A673 (cell line): ENCODE measurements at places on chromosomes 2 and 18.
A peak's percentile ranks its signal among the peaks of the same experiment; 100 is the strongest.

- DNase-seq: no peak
These were observed 1.2 kb downstream of the TMEM200C start for GRCh38 chr18:5893956-5894610.

GRCh38 chr2:233422050-233422639 lies 67.9 kb downstream of the DGKD start:
- DNase-seq: peak; percentile 59

- peak; percentile 42 for DNase-seq
These were observed 545 bp downstream of the GTF3C2 start for GRCh38 chr2:27356056-27356381.

DNA sequence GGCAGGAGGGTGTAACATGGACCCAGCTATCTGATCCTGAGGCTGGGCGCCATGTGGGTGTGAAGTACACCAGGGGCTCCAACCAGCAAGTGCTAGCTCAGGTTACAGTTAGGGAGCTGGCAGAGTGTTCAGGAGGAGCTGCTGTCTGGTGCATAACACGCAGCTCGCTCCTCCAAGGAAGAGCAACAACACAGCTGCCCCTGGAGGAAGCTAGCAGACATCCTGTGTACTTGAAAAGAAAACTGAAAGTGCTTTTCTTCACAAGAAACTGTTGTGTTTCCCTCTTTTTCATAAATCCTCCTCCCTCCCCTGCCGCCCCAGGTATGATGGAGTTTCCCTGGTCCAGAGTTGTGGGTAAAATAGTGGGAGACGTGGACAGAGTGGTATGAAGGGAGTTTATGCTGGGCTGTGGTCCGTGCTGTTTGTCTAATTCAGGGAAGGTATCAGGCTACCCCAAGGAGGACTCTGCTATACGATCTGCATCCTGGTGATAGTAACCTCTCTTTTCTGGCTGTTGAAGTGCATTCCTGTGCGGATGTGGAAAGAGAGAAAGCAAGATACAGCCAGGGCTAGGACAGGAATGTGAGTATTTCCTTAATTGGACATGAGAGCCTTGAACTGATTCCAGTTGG lies 6.1 kb upstream of the LBH start:
- DNase-seq: peak; percentile 70

GRCh38 chr2:55087936-55088335 lies 37.7 kb upstream of the RTN4 start:
- DNase-seq: no peak

- DNase-seq: no peak
These were observed 509 bp upstream of the CYS1 start for GRCh38 chr2:10080536-10081304.

DNA sequence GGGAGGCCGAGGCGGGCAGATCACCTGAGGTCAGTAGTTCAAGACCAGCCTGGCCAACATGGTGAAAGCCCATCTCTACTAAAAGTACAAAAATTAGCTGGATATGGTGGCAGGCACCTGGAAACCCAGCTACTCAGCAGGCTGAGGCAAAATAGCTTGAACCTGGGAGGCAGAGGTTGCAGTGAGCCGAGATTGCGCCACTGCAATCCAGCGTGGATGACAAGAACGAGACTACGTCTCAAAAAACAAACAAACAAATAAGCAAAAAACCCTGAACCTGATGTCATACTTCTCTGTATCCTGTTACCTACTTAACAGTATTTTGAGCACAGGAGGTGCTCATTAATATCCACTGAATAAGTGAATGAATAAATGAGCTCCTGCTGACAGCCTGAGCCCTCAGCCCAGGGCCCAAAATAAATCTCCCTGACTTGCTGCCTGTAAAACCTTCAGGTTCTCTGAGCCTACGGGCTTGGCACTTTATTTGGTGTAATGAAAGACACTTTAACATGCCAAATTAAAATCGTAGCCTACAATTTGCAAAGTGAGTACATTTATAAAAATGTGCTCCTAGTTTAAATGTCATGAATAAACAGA lies 215.1 kb downstream of the ZNF385B start:
- DNase-seq: no peak

GRCh38 chr18:46250812-46251173 lies 146.6 kb downstream of the HAUS1 start:
- no peak for DNase-seq

DNA sequence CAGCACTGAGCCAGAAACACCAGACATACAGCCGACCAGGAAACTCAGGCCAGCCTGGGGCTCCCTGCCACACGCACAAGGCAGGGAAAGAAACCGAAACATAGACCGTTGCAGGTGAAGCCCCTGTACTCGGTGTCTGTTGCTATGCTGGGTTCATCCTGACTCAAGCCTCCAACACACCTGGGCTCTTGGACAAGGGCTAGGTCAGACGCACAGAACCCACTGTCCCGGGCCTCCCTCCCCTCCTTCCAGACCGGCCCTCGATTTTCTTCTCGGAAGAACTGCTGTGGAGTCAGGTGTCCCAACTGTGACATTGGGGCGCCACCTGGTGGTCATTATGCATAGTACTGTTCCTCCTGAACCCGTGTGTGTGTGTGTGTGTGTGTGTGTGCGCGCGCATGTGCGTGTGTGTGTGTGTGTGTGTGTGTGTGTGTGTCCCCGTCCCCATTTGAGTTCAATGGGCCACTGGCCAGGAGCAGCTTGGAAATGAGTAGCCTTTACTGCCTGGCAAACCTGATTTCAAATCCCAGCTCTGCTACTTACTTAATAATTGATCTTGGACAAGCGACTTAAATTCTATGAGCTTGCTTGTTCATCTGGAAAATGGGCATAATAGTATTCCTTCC lies 55.4 kb upstream of the GLI2 start:
- DNase-seq: peak; percentile 88

DNA sequence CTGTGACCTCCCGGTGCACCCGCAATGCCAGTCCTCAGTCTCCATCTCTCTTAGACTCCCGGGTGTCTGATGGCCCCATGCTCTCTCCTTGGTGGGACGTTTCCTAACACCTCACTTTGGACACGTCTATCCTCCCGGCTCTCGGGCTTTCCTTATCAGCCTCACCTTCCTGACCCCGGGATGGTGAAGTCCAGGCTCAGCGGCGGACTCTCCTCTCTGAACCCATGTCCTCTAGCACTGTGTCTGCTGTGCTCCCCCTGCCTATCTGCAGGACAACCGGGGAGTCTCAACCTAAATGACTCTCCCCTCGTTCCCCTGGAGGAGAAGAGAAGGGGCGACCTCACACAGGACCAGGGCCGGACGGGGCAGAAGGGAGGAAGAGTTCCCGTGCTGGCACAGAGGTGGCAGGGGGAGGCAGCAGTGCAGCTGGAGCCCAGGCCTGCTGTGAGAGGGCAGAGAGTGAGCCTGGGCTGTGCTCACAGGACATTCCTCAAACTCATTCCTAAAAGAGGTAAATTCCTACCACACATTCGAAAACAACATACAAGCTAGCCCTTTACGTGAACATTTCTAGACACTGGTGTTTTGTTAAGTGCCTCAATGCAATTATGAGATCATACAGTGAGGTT lies 41.9 kb downstream of the MBP start:
- DNase-seq: no peak

DNA sequence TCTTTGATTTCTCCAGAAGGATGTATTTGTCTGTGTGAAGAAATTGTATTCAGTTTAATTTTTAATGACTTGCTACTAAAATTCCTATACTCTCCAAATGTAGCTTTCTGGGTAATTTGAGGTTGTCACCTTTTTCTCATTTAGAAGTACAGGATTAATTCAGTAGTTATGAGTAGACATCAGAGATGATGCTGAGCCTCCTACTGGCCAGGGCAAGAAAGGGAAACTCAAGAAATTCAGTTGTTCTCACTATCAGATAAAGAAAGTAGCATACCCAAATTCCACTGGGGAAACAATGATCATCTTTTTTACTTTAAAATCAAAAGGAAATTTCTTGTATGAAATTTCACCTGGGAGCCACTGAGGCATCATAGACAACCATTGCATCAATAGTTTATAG lies 199.4 kb downstream of the SATB2 start:
- no peak for DNase-seq

- DNase-seq: no peak
These were observed 26.4 kb upstream of the B4GALT6 start for GRCh38 chr18:31710826-31711225.

GRCh38 chr2:54444503-54444902 lies 11.6 kb upstream of the SPTBN1 start:
- DNase-seq: no peak

- DNase-seq: peak; percentile 42
These were observed 122.9 kb upstream of the ACVR1C start for GRCh38 chr2:157751462-157752058.

- DNase-seq: peak; percentile 75
These were observed at the start of gene ZBTB14 for GRCh38 chr18:5295231-5295920. Gene ZBTB14, minus strand, starts transcription at chr18:5295726. Its CDS starts 2,480 bp downstream, at chr18:5293246.
